GOT3 (cell line): ENCODE measurements at places on chromosomes 2 and 18.

DNA sequence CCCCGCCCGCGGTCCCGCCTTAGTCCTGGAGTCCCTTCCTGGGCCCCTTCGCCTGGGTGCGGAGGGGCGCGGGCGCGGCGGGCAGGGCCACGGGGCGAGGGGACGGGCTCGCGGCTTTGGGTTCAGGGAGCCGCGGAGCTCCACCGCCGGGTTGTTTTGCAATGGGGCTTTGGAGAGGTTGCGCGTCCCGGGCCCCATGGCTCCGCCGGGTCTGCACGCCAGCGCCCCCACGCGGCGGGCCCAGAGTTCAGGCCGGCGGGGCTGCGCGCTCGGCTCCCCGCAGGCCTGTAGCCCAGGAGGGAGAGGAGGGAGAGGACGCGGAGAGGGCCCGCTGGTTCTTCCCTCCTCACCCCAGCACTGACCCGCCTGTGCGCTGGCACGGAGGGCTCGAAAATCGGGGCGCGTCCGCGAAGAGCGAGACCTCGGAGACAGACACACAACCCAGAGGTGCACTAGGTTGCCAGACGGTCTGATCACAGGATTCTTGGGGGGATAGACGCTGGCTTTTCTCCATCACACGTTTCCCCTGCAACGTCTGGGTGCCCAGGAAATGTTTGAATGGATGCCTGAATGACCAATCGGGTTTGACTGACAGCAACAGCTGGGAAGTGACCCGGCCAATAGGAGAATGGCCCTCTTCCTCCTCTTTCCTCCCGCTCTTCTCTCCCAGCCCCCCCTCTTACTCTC lies 4.9 kb upstream of the SIX2 start:
- peak; percentile 36 for DNase-seq

GRCh38 chr2:26764078-26764887 lies at the start of gene SLC35F6:
Gene SLC35F6 (plus strand): TSS chr2:26764284. CDS start chr2:26764350, 66 bp downstream.
- DNase-seq = peak; percentile 21

DNA sequence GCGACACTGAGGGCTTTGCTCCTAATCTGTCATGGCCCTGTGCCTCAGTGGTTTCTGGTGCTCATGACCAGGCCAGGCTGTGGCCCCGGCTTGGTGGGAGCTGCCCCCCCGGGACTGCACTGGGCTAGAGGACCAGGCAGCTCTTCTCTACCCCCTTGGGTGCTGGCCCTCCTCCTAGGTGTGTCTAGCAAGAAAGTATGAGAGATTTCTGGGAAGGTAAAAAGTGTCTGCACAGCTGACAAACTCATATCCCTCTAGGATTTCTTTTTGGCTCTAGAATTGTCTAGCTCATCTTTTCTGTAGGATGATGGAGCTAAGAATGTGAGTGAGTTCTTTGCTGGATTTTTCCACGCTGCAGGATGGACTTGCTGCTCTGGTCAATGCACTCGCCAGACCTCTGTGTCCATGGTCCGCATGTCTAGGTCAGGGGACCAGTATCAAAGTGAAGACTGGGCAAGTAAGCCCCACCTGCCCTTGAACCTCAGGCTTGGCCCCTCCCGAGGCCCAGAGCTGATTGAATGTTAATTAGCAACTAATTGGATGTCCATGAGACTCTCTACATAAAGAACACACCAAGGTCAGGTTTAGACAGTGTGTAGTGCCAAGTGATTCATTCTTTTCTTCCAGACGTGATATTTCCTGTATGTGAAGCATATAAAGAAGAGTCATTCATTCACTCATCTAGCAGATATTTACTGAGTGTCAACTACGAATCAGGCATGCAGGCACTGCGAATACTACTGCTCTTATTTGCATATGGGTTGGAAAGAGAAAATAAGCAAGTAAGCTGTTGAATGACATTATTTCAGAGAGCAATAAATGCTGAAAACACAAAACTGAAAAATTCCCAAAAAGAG lies 15.6 kb upstream of the PSD4 start:
- DNase-seq = no peak

- DNase-seq = no peak
Observed at GRCh38 chr2:72979896-72980295, 62.6 kb downstream of the EMX1 start.

DNA sequence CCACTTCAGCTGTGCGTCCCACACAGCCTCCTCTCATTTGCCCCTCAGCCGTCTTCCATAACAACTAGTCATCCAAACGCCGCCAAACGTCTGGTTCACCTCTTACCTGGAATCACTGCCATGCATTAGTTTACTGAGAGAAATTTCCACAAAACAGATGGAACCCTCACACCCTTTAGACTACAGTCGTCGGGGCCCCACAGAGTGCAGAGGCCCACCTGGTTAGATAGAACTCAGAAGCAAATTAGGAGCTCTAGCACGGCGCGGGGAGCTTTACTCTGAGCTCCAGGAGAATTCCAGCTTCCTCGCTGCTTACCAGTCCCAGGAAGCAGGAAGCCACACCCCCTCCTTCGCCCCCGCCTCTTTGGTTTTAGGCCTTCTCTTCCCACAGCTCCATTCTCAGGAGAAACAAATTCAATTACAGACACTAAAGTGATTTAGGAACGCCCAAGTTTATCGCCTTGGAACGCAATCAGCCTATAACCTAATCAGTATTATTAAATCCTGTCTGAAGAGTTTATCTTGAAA lies 9.4 kb downstream of the RNU2-63P start:
- no peak for DNase-seq

DNA sequence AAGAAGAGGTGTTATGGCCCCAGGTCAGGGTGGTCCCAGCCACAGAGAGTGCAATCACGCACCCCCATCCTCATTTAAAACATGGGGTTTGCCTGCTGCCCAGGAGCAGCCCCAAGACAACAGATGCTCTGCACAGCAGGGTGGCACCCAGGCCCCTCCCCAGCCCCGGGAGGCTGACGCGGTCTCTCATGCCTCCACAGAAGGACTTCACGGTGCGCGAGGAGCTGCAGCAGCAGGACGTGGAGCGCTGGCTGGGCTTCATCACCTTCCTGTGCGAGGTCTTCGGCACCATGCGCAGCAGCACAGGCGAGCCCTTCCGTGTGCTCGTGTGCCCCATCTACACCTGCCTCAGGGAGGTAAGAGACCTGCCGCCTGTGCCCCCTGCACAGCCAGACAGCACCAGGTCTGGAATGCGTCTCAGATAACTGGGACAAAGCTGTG lies 133.7 kb downstream of the SMAD7 start:
- DNase-seq = no peak

- no peak for DNase-seq
Observed at GRCh38 chr2:232854082-232854481, 16.0 kb upstream of the SNORC start.

- no peak for DNase-seq
Observed at GRCh38 chr2:239579524-239580198, 178.8 kb upstream of the HDAC4 start.

GRCh38 chr18:48129621-48130082 lies 199.2 kb upstream of the SMAD2 start:
- no peak for DNase-seq

DNA sequence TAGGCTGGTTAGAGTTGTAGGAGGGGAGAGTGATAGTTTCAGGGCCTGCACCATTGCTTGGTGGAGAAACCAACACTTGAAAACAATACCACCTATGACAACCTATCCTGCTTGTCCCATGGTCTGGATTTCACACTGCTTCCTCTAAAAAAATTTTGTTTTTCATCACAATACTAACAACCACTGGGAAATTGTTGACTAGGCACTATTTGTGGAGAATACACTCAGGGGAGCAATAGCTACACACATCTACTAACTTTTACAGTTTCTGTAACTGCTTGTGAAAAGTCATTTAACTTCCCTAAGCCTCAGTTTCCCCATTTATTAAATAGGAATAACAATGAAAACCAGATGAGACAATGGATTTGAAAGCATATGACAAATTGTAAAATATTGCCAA lies 4.1 kb upstream of the CRYGB start:
- no peak for DNase-seq

GRCh38 chr18:13369756-13370510 lies 151.4 kb downstream of the LDLRAD4 start:
- no peak for DNase-seq

DNA sequence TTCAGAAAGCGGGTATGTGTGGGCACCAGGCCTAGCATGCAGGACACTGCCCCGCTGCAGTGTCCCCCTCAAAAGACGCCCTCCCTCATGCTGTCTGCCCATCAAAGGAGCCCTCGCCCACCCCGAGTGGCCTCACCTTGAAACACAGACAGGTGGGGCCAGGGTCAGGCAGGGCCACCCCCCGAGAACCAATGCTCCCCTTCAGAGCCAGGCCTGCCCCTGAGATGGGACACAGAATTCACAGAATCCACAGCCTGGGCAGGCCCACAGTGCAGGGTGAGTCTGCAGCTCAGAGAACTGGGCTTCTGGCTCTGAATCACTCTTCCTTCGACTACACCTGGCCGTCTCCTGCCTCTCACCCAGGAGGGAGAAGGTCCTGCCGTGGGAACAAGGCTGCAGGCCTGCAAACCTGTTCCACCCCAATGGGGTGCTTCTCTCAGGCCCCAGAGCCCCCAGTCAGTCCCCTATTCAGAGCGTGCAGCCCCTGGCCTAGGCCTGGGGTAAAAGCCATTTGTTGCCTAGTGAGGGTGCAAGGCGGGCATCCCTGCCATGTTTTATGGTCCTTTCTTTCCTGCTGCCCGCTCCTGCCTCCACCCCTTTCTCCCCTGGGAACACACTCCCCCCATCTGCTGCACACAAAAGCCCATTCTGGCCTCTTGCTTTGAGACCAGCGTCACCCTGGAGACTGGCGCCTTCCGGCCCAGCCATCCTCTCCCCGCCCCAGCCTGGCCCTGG lies 11.3 kb upstream of the ARHGEF4 start:
- DNase-seq = no peak

GRCh38 chr18:23949863-23950262 lies 64.7 kb upstream of the TTC39C start:
- no peak for DNase-seq

DNA sequence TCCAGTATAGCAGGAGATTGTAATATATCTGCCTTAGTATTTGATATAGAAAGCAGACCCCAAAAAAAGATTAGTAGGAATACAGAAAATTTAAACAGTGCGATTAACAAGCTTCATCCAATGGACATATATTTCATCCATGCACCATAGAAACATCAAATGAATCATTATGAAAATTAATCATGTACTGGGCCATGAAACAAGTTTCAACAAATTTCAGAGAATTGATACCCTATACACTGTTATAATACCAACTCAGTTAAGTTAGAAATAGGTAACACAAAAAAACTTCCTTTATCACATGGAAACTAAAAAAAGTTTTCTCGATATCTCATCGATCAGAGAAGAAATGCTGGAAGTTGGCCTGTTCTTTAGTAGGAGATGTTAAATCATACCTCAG lies 192.1 kb upstream of the STON1 start:
- DNase-seq = no peak

GRCh38 chr2:170362313-170362870 lies 184.4 kb downstream of the MYO3B start:
- DNase-seq = no peak

GRCh38 chr2:191696001-191696400 lies 18.1 kb downstream of the NABP1 start:
- DNase-seq = no peak

DNA sequence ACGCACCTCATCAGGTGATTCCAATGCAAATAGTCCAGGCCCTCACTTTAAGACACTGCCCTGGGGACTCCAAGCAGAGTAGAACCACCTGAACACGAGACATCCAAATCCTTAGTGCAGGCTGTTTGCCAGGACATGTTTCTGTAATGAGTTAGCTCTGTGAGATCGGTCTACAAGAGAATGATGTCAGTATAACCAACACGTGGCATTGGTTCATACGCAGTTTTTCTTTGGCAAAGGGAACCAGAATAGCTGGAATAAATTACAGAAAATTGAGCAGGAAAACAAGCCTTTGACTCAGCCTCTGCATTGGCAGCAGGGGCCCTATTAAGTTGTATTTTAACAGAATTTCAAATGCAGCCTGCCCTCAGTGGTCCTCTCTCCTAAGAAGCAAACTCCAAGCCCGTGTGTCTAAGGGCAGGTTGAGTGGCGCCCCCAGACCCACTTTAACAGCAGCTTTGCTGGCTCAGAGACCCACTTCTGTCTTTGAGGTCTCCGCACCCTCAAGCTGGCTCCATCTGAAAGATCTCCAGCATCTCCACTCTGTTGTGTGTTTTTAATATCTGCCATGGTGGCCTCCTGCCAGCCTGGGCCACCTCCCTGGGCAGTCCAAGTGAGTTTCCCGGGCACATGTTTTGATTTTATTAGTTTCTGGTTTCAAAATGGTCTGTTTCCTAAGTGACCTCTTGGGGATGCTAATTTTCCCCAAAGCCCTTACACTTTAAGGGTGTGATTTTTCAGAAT lies 61.3 kb downstream of the ALPK2 start:
- DNase-seq = no peak

- DNase-seq = no peak
Observed at GRCh38 chr2:199131136-199131655, 326.5 kb downstream of the SATB2 start.

- no peak for DNase-seq
Observed at GRCh38 chr2:84700006-84700405, 180.9 kb downstream of the TRABD2A start.

GRCh38 chr2:32962690-32963089 lies 15.9 kb downstream of the LTBP1 start:
- DNase-seq = no peak

- DNase-seq = no peak
Observed at GRCh38 chr2:67215214-67216055, 181.7 kb upstream of the ETAA1 start.

DNA sequence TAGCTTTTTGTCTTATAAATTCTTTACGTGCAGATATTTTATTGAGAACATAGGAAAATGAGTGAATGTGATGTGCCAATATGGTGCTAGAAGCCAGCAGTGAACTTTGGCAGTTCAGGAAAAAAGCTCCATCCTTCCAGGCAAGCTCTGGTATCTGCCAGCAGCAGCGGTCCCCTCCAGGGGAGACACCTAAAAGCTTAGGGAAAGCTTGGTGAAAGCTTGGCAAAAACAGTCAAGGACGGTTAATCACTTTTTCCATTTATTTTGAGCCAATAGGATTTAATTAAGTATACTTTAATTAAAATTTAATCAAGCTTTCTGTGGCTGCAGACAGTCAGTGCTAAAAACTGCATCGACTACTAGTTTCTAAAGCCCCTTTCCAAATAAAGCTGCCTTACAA lies 60.4 kb downstream of the PID1 start:
- no peak for DNase-seq

GRCh38 chr2:74893332-74893731 lies 59.4 kb downstream of the HK2 start:
- DNase-seq = no peak

- DNase-seq = no peak
Observed at GRCh38 chr2:106030287-106031268, 163.5 kb downstream of the UXS1 start.

GRCh38 chr2:151085181-151085611 lies 176.5 kb downstream of the RBM43 start:
- DNase-seq = no peak

DNA sequence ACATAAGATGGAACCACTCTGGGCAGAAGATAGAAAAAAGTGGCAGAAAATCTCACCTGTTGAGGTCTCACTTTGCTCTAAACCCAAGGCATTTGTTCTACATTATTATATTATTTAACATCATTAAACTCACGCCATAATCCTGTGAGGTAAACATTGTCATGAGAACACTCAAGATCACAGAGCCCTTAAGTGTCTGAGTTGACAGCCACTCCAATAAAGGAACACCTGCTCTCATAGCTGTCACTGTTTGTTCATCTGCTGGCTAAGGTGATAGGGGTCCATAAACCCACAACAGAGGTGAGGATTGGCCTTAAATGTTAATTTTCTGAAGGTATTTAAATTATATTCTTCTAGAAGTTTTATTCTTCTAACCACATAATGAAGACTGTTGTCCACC lies 439.7 kb downstream of the RIT2 start:
- DNase-seq = no peak
